ENCODE measurements at places on chromosomes 5 and 9.
A peak's percentile ranks its signal among the peaks of the same experiment; 100 is the strongest.

DNA sequence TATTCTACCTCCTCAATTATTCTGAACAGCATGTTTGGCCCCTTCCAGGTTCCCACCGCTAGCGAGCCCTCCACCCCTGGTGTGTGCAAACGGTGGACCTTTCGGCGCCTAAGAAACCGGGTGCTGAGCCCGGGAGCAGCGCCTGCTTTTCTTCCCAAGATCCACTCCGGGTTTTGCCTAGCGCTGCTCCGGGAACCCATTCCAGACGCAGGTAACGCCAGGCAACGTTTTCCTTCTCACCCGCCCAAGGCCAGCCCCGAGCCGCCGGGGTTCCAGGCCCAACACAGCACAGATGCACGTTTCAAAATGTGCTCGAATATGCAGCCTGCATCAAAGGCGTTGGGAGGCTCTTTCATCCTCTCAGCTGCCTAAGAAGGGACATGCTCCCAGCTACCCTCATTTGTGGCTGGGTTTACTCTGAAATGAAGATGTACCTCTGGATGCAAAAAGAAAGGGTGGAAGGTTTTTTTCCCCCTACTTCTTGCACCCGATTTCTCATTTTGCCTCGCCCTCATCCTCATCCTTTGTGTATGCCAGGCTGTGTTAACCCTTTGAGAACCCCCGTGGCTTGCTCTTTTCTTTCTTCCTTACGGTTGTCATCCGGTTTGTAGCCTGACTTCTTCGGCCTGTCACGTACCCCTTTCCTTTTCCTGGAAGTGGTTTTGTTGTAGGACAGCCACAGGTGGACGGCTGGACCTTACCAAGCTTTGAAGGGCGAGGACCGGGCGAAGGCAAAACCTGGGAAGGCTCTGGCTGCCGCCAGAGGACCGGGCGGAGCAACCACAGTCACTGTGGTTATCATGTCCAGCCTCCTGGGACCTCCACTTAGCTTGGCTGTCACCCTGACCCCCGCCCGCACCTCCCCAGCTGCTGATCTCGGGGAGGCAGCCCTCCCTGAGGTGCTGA is 226.9 kb downstream of the SMARCA2 start:
- peak; percentile 93 for DNase-seq

DNA sequence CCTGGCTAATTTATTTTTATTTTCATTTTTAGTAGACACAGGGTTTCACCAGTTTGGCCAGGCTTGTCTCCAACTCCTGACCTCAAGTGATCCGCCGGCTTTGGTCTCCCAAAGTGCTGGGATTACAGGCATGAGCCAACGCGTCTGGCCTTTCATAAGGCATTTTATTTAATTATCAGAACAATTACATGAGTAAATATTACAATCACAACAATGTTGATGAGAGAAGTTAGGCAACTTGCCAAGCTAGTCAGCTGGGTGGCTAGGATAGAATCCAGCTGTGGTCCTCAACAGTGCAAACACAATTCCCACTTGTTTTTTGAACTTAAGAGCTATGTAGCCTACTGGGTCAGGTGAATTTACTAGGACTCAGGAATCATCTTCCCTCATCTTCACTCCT is 22.0 kb downstream of the C9orf57 start:
- DNase-seq: peak; percentile 6

DNA sequence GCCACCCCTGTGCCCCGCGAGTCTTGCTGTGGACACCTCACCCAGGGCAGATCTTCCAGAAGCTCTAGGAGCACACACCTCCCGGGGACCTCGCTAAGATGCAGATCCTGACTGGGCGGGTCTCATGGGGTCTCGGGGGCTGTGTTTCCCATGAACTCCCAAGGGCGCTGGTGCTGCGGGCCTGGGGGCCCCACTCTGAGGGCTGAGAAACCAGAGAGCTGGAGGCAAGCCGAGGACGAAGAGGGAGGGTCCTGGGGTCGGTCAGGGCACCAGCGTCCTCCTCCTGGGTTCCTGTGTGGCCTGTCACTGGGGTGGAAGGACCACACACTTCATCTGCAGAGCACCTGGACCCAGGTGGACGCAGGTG is 30.2 kb downstream of the SLC6A3 start:
- no peak for DNase-seq

GRCh38 chr9:130023144-130023787 is 19.7 kb downstream of the FNBP1 start:
- DNase-seq: no peak

- DNase-seq: no peak
These were observed 385.3 kb downstream of the BNC2 start for GRCh38 chr9:16485160-16485559.

All from hindlimb muscle (tissue), 1 donor.